ENCODE measurements at places on chromosomes 3 and 15.

DNA sequence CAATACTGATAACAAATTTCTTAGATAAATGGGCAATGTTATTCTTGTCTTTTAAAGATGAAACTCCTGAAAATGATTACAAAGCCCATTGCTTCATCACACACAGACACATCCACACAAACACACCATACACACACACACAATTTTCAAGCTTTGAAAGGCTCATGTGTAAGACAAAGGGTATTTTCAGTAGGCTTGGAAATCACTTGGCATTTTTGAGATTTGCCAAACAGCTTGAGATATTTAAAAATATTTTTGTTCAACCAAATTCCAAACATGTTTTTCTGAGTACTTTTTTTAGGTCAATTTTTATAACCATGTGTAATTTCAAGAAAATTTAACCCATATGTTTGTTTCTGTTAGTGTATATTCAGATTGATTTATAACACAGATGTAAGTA, 283.7 kb downstream of the ROBO2 start:
- no peak for DNase-seq

- DNase-seq: no peak
These were observed 218.8 kb downstream of the UBE2E2 start for GRCh38 chr3:23421811-23422516.

DNA sequence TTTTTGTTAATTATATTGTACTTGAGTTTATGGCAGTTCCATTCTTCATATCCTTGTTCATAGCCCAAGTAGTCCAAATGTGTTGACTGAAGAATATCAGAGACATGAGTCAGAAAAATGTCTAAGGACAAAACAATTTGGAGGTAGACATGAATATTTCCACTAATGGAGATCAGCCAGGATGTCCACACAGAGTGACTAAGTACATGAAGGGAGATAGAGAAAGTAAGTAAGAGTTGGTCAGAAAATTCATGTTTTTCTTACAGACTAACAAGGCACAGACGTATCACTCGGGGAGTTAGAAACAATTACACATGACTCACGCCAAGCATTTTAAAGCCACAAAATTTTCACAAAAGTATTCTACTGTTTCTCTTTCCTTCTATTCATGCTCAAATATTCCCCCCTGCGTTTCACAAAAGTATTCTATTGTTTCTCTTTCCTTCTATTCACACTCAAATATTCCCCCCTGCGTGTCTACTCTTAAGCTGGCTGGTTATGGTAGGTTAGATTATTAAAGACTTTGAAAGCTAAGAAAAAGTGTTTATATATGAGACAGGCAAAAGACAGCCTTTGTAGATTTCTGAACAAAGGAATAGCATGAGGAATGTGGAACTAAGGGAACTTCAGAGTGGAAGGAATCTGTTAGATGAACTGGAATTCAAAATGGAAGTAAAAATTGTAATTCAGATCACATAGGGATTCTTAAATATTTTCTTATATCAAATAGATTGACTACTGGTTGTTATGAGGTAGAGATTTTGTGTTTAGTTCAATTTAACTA, 648.7 kb upstream of the CCDC54 start:
- DNase-seq: no peak

- DNase-seq: no peak
These were observed 65.9 kb downstream of the ADAMTS9 start for GRCh38 chr3:64621726-64622395.

GRCh38 chr3:112280266-112280665, 13.8 kb downstream of the SLC9C1 start:
- no peak for DNase-seq

GRCh38 chr15:69897471-69898237, 200.1 kb downstream of the TLE3 start:
- no peak for DNase-seq

GRCh38 chr3:187369089-187369447, 883 bp downstream of the RTP4 start:
- peak; percentile 26 for DNase-seq

GRCh38 chr3:171459137-171459941, 866 bp downstream of the TNIK start:
- DNase-seq: peak; percentile 51

DNA sequence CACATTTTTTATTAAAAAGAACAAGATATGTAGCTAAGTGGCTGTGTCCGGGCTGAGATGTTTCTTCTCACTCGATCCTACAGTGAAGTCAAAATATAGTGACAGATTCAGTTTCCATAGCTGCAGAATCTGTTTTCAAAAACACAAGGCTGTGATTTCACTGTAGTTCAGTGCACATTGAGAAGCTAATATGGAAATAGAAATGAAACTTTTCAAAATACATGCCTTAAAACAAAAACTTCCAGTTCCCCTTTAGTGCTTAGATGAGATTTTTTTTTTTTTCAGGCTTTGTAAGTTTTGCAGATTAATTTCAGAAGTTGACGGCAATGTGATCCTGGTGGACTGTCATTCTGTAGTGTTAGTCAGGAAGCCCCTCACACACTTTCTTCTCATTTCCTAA, 23.8 kb upstream of the TRAK1 start:
- no peak for DNase-seq

GRCh38 chr15:68341760-68342725, 64.5 kb downstream of the FEM1B start:
- no peak for DNase-seq

DNA sequence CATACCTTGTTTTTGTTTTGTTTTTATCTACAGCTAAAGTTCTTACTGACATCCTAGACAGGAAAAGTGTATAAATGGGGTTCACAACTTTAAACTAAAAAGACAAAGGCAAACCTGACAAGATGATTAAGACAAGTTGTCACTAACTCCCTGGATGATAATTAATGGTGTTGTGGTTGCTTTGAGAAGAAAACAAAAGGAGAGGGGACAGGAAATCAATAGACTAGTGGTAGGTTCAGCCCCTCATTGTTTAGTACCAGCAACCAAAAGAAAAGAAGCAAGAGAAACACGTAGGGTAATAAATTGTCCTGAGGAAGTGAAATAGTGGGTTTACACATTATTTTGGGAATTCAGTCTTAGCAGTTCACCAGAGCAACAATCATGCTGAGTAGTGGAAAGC, 78.8 kb downstream of the BFSP2 start:
- no peak for DNase-seq

- DNase-seq: no peak
These were observed 59.4 kb downstream of the CALML4 start for GRCh38 chr15:68145706-68146105.

- DNase-seq: no peak
These were observed 60.5 kb downstream of the CERS3 start for GRCh38 chr15:100468285-100468684.

- no peak for DNase-seq
These were observed 1.5 kb downstream of the NICN1 start for GRCh38 chr3:49427586-49427985.

DNA sequence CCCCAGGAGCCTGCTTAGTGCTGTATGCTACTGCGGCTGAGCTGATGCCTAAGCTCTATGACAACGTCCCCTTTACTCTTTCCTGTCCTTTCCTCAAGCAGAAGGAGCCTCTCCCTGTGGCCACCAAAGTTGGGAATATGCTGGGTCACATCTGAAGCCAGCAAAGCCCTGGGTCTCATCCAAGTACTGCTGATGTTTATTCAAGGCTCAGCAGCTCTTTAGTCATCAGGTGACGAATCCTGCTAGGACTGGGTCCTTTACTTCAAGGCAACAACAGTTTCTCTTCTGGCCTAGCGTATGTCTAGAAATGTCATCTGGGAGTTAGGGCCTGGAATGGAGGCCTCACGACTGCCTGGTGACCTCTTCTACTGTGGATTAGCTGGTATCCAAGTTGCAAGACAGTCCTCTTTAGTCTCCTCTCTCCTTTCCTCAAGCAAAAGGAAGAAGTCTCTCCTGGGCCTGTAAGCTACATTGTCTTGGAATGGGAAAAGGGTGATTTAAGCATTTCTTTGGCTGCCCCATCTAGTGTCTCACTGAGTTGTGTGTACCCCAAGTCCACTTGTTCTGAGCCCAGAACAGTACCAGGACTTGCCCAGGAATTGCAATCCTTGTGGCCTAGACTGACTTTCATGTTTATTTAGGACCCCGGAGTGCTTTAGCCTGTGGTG, 63.9 kb downstream of the TNFAIP8L3 start:
- no peak for DNase-seq

- no peak for DNase-seq
These were observed 6.7 kb downstream of the KLHL40 start for GRCh38 chr3:42691816-42692666.

DNA sequence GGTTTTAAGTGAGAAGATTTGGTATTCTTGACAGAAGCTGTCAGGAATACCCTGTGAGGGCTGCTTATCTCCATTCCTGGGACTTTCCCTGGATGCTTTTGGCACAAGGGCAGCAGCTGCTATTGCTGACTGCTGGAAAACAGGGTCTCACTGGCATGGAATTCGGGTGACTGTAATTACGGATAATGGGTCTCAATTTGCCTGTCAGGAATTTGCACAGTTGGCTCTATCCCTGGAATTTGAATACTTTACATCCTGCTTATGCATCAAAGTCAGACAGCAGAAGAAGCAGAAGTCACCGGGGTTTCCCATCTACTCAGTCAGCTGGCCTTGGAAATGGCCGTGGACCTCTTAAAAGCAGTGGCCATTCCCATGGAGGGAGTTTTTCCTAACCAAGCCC, 25.9 kb upstream of the AKAP13 start:
- DNase-seq: no peak

DNA sequence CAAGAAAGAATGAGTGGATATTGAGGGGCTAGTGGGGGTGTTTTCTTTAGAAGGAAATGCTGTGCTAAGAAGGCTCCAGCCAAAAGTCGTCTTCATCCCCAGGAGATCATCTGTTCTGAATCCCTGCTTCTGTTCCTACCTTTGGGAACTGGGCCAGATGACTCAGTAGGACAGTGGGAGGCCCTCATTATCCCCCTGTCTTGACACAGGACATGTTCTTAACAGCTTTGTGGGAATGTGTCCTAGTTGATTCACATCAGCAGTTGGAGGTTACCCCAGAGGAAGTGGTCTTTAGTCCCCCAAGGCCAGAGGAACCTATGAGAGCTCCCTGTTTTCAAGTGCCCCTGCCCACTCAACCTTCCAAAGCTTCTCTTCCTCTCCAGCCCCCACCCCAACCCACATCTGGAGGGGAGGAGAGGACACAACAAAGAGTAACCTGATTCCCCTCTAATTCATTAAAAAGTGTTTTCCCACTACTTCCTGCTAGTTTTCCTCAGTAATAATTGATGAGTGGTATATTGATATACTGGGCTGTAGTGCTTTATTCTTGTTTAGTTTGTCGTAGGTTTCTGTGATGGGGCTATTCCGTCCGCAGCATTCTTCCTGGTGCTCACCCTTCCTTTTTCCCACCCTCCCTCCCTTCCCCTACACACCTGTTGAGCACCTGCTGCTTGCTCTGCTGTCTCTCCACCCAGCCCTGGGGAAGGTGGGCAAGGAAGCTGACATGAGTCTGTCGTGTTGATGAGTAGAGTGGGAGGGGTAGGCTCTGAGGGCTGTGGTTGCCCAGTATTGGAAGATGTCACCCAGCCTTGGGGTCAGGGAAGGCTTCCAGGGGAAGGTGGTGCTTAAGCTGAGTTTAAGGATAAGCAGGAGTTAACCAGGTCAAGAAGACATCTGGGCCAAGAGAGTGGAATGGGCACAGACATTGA, 9.3 kb downstream of the PXYLP1 start:
- no peak for DNase-seq
